Common myeloid progenitor, CD34-positive (primary cell): ENCODE measurements at places on chromosomes 13 and 19.
A peak's percentile ranks its signal among the peaks of the same experiment; 100 is the strongest.

- no peak for DNase-seq
Observed at GRCh38 chr13:78238911-78239310, 320.3 kb upstream of the EDNRB start.

GRCh38 chr13:70896136-70896535 lies 787.9 kb upstream of the KLHL1 start:
- DNase-seq: peak; percentile 28

DNA sequence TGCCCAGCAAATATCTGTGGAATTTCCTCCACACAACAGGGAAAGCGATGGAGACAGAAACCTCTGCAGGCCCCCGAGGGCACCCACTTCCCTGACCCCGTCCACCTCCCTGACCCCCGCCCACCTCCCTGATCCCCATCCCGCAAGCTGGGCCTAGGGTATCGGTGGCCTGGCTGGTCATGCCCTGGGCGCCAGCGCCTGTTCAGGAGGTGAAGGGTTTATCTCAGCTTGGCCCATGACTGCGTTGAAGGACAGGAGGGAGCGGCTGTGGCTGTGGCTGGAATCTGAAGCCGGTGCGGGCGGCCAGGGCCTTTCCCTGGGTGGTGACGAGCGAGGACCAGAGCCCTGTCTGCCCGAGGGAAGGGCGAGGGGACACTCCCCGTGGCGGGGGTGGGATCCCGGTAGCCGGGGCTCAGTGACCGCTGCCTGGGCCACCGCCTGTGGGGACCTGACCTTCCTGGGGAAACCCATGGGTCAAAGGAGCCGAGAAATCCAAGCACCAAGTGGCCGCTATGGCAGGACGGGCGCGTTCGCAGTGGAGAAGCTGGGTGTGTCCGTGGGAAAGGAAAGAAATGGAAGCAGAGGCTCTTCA lies 20.7 kb downstream of the GAS6 start:
- DNase-seq: no peak

DNA sequence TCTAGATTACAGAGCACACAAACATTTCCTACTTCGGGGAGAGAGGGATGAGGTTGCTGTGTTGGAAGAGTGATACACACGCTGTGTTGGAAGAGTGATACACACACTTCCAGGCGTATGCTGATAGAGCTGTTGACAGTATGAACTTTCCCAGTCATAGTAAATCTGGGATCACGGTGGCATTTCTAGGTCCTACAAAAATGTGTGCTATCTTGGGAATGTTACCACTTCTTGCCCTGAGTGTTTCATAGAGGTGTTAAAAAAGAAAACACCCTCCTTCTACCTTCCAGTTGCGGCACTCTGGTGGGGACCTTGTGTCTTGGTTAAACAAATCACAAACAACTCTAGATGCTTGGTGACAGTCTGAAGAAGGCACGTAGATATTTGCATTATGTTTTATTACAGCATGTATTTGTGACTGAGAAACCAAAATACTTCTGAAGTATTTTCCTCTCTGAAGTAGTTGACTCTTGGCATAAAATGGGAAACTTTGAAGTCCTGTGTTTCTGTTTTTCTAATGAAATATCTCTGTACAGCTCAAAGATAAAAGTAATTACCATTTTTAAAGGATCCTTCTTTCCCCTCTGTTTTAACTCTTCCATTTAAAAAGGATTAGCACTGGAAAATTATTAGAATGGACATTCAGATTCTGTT lies 52.5 kb downstream of the ARHGAP35 start:
- no peak for DNase-seq

- no peak for DNase-seq
Observed at GRCh38 chr13:53612200-53612599, 583.6 kb downstream of the OLFM4 start.

GRCh38 chr13:51782026-51782710 lies 21.8 kb downstream of the DHRS12 start:
- no peak for DNase-seq

DNA sequence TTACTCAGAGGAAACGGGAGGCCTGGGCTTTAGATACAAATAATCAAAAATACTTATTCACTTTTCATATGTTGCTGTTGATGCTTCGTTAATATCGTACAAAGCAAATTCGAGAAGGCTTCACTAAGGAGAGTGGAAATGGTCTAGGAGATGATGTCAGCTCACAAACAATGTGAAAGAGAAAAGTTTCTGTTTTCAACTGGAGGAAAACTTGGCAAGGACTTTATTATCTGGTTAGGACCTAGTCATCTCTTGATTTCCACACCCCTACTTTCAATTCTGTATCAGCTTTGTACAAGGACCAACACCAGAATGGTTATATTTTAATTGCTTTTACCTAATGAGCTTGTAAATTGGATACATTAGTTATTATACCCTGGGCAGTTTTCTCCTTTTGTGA lies 88.0 kb downstream of the SLC10A2 start:
- no peak for DNase-seq

- DNase-seq: peak; percentile 92
Observed at GRCh38 chr19:18317961-18318800, 4.7 kb downstream of the LSM4 start.

DNA sequence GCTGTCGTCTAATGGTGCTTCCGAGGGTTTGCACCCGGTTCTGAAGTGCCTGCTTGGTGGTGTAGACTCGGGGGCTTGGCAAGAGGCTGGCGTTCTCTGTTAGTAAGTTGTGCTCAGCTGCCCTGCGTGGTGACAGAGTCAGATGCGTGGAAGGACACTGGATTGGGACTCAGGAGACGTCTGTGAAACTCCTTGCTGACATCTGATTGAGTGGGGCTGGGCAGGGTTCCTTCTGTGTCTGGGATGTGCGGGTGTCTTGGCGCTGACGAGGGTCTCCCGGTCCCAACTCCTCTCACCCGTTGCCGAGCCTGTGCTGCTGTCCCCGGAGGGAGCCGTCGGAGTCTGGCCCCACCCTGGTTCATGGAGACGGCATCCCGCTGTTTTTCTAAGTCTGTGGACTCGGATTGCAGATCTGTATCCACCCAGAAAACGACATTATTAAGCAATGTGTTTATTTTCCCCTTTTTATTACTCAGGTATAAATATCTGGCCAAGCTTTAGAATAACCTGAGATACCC lies 16.4 kb upstream of the DCUN1D2 start:
- DNase-seq: no peak

DNA sequence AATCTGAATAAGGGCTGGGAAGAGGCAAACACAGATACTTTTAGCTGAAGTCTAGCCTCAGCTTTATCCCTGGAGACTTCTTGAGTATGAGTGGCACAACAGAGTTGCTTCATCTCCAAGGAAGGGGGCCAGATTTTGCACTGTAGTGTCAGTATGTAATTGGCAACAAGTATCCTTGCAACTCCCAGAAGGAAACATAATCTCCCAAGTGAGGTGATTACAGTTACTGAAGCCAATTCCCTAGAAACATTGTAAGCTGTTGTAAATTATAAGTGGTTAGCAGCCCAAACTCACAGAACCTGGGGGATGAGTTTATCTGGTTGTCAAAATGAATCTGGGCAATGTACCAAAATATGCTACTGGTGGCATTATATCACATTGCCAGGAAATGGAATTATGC lies 2065.7 kb upstream of the PCDH20 start:
- DNase-seq: no peak

GRCh38 chr19:45955905-45956608 lies 17.6 kb downstream of the NOVA2 start:
- no peak for DNase-seq

- no peak for DNase-seq
Observed at GRCh38 chr19:2041433-2041682, 9.7 kb downstream of the MKNK2 start.

DNA sequence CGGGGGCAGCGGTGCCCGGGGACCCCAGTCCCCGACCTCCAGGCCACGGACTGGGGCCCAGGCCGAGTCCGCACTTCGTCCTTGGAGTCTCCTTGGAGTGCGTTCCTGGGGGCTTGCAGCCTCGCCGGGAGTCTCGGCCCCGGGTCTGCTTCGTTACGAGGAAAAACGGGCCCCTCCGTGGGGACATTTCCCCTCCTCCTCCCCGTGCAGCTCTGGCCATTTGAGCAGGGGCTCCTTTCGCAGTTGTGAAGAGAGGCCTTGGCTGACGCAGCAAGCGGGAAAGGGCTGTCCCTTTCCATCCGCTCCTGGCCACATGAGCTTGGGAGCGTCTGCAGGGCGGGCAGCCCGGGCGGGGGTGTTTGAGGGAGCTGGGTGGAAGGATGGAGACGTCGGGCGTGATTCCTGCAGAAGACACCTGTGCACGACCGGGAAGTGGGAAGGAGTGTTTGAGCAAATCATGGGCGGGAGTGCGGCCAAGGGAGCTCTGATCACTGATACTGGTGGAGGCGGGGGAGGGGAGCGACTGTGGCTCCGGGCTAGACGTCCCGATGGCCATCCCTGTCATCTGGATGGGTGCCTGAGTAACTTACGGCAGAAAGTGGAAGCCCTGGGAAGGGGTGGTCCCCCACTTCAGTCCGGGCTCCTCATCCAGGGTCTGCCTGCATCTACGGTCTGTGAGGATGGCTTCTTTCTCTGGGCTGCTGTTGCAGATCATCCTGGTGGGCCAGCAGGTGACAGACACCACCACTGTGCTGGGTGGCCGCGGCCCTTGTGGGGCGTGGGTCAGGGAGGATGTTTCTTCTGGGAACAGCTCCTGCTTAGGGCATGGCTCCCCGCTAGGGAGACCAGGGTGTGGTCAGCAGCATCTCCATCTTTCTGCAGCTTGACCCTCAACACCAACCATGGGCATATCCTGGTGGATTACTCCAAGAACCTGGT lies 736 bp downstream of the GPI start:
- DNase-seq: no peak

DNA sequence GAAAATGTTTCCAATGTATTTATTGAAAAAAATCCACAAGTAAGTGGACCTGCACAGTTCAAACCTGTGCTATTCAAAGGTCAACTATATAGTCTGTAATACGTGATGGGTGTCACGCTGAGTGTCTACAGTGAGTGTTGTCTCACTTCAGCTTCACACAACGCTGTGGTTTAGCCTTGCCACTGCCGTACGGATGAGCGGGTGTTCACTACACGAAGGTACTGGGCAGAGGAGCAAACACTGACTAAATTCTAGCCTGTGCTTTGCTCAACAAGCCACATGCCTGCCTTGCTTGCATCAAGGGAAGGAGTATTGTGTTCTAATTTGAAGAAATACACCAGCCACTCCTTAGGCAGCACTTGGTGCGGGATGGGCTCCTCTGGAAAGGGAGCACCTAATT lies 3.4 kb upstream of the FFAR3 start:
- no peak for DNase-seq

DNA sequence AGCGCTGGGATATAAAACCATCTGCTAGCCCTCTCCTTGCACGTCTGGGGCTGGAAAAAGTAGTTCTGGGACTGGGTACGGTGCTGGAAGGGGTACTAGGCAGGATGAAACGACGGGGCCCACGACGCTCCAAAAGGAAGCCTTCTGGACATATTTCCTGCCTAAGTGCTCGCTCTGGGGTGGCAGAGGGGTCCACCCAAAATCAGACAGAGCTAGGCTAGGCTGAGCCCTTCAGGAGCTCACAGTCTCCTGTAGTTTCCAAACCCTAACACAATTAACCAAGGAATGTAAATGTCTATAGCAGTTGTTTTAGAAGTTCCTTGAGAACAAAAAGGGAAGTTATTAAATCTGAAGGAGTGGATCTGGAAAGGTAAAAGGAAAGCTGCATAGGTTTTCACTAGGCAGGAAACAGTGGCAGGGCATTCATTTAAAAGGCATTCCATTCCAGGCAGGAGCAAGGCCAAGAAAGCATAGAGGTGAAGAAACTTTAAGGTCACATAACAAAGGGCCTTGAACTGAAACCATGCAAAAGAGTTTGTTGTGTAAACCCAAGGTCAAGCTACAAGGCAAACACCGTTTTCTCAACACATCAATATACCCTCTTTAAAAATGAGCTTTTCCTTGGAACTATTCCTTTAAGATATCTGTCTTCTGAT lies 634 bp upstream of the DIAPH3 start:
- DNase-seq: no peak
